ENCODE measurements at places on chromosomes 6 and 20.

DNA sequence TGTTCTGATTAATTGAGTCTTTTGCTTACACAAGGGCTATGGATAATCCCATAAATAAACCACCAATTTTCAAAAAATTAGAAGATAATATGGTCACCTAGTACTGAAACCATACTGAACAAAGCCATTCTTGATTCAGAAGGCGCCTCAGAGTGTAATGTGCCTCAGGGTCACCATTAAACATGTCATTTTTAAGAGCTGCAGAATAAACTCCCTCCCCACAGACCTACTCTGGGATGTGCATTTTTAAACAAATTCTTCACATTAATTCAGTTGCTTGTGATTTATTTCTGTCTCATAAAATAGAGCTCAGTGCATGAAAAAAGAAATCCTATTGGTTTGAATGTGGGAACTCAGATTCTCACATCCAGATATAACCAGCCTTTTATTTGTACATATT lies 202.1 kb upstream of the HEY2 start:
- no peak for DNase-seq

- DNase-seq = no peak
Measured at GRCh38 chr6:53931086-53931485, 136.3 kb downstream of the LRRC1 start.

- no peak for DNase-seq
Measured at GRCh38 chr6:18961566-18961965, 574.4 kb downstream of the RNF144B start.

DNA sequence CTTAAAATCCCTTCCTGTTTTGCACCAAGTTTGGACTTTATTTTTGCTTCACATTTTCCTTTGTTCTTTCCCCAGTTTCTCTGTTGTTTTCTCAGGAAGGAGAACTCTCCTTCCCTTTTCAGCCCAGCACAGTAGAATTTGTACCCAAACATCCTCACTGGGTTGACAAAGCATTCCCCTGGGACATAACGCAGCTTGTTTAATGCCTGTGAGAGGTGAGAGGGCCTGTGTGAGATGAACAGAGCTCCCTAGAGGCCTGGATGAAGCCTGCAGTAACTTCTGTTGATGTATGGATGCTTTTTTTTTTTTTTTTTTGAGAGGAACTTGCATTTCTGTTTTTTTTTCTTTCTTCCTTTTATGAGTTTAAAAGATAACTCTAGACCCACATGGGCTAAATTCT lies 104.9 kb upstream of the SLC22A23 start:
- no peak for DNase-seq

GRCh38 chr6:116362276-116362675 lies 8.5 kb upstream of the DSE start:
- no peak for DNase-seq

DNA sequence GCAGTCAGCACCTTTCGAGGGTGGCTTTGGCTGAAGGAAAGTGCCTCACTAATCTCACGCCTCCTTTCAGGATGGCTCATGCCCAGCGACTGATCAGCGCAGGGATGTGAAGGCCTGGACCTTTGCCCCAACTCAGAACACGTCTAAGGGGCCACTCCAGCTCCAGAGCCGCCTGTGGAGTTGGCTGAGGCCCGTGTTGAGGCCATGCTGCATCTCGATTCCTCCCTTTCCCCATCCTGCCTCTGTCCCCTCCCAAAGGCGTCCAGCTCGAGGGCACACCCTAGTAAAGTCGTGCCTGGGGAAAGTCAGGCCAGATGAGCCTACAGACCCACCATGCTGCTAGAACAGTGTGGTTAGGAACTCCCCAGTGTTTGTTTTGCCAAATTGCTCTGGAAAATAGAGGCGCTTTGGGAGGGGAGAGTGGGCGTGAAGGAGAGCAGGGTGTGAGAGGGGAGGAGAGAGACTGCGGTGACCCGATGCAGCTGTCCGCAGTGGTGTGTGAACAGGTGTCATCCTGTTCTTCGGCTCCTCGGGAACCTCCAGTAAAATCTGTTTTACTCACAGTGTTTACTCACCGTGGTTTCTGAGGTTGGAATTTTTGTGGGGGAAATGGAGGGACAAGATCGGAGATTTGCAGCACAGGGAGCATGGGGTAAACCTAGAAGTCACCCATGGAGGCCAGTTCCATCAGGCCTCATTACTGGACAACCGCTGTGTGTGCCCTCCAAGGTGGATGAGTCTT lies 85.0 kb upstream of the PMEPA1 start:
- DNase-seq = no peak

DNA sequence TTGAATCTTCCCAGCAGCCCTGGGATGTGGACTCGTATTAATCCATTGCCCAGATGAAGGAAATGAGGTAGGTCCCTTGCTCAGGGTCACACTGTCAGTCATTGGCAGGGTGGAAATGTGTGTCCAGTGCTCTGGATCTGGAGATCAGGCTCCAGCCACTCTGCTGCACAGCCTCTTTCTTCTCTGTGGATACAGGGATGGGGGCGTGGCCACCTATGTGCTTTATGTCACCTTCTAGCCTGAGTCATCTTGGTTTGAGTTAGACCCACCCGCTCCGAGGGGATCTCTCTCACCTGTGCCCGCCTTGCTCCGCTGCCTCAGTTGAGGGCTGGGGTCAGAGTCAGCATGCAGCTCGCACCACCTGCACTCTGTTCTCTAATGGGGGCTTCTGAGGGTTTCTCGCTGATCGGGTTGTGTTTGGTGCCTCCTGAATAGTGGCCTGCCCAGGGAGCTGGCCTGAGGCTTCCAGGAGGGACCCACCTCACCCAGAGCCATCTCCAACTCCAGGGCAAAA lies 80.0 kb downstream of the TCP11 start:
- no peak for DNase-seq

- no peak for DNase-seq
Measured at GRCh38 chr20:63107449-63108200, 100.9 kb upstream of the BHLHE23 start.

DNA sequence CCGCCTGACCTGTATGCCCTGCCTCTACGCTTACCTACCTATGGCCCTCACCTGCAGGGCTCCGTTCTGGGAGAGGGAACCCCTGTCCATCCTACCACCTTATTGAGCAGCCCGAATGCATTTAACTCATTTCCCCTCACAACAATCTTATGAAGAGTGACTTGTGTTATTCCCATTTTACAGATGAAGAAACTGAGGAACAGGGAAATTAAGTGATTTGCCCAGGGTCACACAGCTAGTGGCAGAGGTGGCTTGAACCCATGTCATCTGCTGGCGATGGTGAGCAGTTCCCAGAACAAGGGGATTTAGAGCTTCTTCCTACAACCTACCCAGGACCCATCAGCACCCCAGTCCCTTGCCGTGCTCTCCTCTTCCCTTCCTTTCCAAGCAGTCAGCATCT lies 42.3 kb upstream of the LRFN2 start:
- no peak for DNase-seq

DNA sequence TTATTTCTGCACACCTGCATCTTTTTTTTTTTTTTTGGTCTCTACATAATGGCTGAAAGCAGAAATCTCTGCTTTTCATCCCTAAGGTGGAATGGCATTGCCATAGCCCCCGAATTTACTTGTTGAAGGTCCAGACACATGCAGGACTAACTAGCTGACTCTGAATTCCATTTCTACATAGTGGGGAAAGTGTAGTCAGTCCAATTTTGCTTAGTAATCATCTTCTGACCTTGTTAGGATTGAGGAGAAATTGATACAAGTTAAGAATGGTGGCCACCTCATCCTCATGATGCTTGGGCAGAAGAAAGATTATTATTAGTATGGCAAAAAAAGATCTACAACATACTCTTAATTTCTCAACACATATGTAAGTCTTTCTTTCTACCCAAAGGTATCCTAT lies 16.4 kb upstream of the FAM83B start:
- no peak for DNase-seq

DNA sequence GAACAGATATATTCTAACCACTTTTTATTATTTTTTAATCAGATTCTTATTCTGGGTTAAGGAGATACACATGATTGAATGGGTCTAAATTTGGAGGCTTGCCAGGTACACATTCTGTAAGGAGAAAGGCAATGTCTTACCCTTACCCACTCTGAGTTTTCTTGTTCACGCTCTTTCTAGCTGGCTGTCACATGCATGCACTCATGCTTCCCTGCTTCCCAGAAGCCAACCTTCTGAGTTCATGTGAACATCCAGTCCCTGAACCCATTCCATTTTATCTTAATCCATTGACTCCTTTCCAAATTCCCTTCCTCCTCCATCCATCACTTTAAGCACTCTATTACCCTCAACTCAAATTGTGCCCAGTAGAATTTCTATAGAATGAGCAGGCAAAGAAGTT lies 17.5 kb upstream of the MOCS1 start:
- DNase-seq = no peak

GRCh38 chr6:4125933-4126864 lies 9.2 kb downstream of the ECI2 start:
- DNase-seq = peak; percentile 21

All from activated CD8-positive, alpha-beta T cell treated with anti-CD3 and anti-CD28 coated beads for 36 hours (primary cell).